ENCODE measurements at places on chromosomes 12 and 14.

DNA sequence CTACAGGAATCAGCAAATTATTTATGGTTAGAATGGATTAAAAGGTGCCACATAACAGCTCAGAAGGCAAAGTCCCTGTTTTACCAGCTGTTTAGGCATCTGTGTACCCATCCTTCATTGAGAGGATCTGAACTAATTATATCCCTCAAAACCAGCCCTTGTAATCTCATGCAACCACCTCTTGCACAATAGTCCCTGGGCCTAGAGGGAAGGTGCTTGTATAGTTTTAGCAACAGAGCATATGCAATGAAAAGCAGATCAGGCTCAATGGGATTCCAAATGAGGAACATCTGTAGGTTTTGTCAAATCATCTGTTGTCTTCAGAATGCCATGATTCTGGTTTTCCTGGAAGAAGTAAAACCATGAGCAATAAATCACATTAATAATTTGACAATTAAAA lies 26.0 kb upstream of the GLIPR1L2 start:
- peak; percentile 58 for DNase-seq

DNA sequence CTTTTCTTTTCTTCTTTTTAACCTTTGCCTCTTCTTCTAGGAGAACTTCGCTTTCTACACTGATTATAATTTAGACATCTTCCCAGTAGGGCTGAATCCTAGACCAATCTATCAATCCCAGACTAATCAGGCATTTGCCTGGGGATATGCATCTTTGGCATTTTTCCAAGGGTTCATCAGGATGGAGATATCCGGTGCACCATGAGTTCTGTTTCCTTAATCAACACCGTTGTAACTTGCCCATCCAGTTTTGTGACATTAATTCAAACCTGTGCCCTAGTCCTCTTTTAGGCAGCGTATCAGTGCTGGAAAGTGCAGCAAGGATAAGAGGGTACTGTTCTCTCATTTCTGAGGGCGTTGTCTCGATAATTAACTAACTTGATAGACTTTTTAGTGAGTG lies 617 bp upstream of the MGP start:
- no peak for DNase-seq

GRCh38 chr12:98275131-98275475 lies 240.3 kb upstream of the TMPO start:
- no peak for DNase-seq

- DNase-seq = no peak
These were observed 14.7 kb upstream of the STK38L start for GRCh38 chr12:27229367-27229766.

- no peak for DNase-seq
These were observed 32.4 kb downstream of the CALM1 start for GRCh38 chr14:90429236-90429635.

DNA sequence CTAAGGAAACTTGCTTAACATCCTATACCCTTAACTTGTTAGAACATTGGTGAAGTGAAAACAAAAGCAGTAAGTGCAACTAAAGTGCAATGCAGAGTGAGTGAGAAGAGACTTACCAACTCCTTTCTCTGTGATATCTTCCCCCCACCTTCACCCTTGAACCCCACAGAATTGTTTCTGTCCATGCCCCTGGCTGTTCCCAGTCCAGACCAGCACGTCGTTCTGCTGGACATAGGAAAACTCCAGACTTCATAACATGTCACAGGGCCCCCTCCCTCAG lies 91.9 kb downstream of the DAD1 start:
- no peak for DNase-seq
